Panc1 (cell line): ENCODE measurements at places on chromosomes 11 and 22. TPM values are rescaled to one million over a fixed set of nuclear protein-coding genes. Genes with fewer than 3 reads are reported as not detected.

The KCNE3 gene
- total RNA-seq: 0.15 TPM

The FDX1 gene
- 13.6 TPM for total RNA-seq

The ATG13 gene
- 57.9 TPM for total RNA-seq

GRCh38 chr11:129374081-129374992, 1.3 kb upstream of the BARX2 start:
- H3K4me1 ChIP-seq: peaks cover 14% of the 10 kb centered on the region
- DNase-seq: no peak
- H3K36me3 ChIP-seq: no peaks in the 10 kb centered on the region
- peaks cover 40% of the 10 kb centered on the region for H3K27me3 ChIP-seq

DNA sequence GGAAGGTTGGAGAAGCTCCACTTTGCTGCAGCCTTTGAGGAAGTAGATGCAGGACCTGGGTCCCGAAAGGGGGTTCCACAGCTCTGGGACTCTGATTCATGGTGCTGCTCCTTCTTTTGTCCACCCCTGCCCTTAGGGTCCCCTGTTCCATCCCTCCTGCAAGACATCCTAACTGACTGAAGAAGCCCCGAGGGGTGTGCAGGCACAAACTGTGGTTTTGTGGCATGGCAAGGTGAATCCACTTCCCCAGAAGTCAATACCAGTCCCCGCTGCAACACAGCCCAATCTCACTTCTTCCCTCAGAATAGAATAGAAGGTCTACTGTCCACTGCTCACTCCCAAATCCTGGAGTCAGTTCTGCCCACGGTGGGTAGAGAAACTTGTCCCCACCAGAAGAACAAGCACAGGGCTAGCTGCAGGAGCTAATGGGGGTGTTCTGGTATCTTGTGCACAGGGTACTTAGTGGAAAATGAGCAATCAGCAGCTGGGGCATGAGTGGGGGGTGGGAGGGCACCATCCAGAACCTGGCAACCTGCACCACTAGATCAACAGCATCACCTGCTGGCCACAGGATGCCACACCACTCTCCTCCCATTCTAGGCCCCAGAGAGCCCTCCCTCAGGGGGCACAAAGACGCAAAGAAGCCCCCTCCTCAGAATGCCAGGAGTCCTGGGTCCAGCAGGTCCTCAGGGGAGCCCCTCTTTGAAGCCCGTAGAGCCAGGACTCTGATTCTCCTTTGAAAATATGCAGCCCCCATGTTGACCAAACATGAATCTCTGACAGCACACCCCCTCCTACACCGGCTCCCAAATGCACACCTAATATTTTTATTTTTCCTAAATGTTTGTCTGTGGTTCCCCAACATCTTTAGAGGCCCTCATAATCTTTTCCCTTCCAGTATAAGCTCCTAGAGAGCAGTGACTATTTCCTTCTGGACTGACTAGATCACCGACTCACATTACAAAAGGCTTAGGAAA, 14.1 kb downstream of the SPATA19 start:
- DNase-seq: no peak
- H3K27me3 ChIP-seq: peaks cover under 1% of the 10 kb centered on the region; the same call in 1 of the 2 replicates
- H3K36me3 ChIP-seq: no peaks in the 10 kb centered on the region
- H3K4me1 ChIP-seq: no peaks in the 10 kb centered on the region

DNA sequence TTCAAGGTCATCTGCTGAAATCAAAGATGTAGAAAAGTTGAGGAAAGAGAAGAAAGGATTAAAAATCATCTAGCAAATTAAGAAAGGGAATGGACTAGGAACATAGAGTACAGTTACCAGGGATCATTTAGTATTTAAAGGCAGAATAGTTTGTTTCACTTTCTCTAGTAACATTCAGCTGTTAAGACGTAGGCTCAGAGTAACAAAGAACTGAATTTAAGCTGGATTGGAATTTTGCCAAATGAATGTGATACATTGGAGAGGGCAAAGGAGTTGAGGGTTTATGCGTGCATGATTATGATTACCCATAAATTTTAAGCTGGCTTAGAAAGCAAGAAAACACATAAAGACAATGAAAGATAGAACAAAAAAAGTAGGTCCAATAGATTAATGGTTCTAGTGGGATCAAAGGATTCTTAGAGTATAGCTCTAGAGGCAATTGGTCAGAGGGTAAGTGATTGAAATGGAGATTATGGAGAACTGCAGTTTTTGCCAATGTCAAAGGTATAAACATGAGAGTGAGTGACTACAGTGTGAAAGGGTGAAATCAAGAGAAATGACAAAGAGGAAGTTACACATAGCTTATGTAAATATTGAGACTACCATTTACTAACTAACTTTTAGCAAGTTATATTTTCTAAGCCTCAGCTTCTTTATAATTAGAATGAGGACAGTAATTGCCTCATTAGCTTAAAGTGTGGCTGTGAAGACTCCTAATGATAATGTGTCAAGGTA, 190.0 kb downstream of the GRIA4 start:
- no peaks in the 10 kb centered on the region for H3K36me3 ChIP-seq
- DNase-seq: no peak
- no peak overlapping the region for H3K27ac ChIP-seq
- H3K4me3 ChIP-seq: no peak overlapping the region
